ENCODE measurements at places on chromosomes 2 and 18.

GRCh38 chr2:172213116-172213860, 110.6 kb upstream of the DLX2 start:
- no peak for DNase-seq

DNA sequence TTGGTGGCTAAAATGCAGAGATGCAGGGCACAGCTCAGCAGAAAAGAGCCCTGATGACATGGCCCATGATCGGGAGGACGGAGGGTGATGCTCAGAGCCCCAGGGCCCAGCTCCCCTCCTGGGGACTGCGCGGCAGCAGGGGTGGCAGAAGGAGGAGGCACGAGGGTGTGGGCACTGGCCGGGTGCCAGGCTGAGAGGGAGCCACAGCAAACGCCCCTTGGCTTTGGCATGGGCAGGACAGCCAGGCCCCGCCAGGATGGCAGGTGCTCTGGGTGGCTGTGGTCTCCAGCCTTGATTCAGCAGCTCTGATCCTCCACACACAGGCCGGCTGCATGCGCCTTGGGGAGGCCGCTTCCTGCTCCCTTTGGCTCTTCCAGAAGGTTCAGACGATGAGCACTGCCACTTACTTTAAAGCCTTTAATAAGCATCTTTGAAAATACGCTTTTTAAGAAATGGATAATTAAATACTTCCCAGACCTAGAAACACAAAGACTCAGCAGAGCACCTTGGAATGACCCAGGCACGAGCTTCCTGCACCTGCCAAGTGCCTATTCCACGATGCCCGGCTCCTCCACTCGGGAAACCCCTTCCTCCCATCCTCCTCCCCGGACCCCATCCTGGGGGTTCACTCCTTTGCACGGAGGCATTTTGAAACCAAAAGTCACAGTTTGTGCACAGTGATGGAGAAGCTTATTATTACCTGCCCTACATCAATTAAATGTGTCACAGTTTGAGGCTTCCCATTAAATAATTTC, 78.5 kb upstream of the SNTG2 start:
- DNase-seq, result no peak

DNA sequence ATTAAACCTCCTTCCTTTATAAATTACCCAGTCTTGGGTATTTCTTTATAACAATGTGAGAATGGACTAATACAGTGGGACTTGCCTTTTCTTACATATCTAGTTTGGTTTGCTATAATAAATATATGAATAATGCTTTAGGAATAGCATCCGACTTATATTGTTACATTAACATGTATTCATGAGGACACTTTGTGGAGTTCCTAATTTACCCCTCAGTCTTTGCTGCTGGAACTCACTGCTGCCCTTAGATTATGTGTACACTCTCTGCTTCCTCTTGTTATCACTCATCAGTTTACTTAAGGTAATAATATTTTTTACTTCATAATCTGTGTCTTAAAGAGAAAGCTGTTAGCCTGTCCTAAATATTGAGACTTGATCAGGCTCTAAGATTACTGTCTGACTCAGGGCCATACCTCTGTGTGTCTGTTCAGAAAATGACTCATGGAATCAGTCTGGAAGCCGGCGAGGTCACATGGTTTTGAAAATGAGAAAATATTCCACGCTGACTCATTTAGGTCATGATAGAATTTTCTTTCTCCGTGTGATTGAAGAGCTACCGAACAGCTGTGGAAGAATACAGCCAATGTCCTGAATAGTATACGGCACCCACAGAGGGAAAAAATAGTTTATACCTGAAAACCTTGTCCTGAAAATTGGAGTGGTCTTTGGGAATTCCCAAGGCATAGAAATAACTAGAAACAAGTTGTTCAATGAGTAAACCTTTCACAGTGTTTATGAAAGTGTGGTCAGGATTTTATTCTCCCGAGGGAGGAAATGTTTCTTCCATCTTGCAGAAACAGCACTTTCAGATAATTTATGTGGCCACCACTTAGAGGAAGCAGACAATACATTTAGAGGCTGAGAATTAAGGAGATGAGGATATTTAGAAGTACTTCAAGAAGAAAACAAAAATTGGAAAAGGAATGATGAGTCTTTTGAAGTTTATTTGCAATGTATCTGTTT, 156.4 kb downstream of the DSEL start:
- no peak for DNase-seq

- DNase-seq, result no peak
Observed at GRCh38 chr2:28695245-28695647, 56.4 kb upstream of the PPP1CB start.

- DNase-seq, result no peak
Observed at GRCh38 chr2:121167411-121167810, 117.6 kb downstream of the TFCP2L1 start.

Measured in NCI-H1436 treated with DMSO at 0.1 percent for 48 hours (cell line).